ENCODE measurements at places on chromosomes 1 and 21. TPM values are rescaled to one million over a fixed set of nuclear protein-coding genes. Genes with fewer than 3 reads are reported as not detected.

ACKR1 gene
- total RNA-seq, result 10.3 TPM

DNA sequence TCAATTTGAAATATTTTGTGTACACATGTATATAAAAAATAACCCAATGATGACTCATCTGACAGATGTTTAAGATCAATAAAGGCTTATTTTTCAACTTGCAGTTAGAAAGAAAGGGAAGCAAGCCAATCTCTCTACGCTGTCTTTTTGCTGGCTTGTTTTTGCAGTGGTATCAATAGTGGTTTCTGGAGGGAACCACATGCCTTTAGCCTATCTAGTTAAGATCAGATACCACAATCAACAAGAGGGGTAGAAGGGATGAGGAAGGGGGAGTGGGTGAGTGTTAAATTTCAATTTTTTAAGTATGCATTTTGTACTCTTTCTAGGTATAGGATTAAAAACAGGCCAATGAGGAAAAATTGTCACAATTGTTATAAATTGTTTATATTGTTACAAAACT lies 276.2 kb downstream of the KCNH1 start:
- DNase-seq, result no peak

DNA sequence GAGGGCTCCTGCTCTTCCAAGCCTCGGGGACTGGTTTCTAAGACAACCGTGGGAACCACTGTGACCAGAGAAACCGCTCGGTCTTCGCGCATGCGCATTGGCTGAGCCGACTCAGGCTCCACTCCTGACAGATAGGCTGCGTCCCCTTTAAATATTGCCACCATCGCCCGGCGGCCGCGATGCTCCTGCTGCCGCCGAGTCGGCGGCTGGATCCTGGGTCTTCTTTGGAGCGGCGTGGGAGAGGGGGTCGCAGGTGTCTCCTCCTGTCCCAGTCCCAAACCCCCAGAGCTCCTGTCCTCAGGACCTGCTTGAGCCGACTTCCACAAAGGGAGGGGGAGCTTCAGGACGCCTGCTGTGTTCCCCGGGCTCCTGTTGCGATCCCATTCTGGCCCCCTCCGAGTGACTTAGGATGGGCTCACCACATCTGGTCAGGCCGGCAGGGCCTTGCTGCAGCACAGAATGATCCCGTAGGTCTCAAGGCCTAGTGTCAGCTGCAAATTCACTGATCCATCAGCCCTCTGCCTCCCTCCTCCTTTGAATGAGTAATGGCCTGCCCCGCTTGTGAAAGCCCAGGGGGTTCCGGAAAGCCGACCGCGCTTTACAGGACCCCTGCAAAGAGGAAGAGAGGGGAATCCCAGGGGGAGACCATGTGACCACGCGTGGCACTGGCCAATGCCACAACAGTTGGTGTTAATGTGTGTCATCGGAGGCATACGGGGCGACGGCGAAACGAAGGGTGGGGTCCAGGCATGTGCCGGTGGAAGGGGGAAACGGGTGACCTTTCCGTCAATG lies 683.2 kb upstream of the TPTE start:
- no peak for DNase-seq

CLDN17 gene
- total RNA-seq, result not detected

- DNase-seq, result no peak
Observed at GRCh38 chr21:41213021-41213420, 45.1 kb downstream of the BACE2 start.

PRR9 gene
- not detected for total RNA-seq

- peak; percentile 36 for DNase-seq
Observed at GRCh38 chr1:15154480-15155036, 1.0 kb downstream of the TMEM51 start.

DNA sequence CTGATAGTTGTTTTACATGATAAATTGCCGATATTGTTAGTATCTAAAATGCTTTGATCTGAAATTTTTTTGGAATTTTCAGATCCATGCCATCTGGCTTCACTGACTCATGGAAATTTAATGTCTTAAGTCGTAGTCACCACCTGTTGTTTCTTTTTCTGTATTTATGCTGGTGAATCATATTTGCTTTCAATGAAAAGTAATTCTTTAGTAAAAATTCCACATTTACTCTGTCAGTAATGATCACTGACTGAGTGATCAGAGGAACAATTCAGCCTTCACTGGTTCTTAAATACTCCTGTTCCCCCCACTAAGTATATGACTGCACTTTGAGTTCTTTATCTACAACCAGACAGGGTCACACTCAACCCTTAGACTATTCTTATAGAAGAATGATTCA lies 185.6 kb upstream of the NRIP1 start:
- DNase-seq, result no peak

NUDT17 gene
- total RNA-seq, result 14.0 TPM

DNA sequence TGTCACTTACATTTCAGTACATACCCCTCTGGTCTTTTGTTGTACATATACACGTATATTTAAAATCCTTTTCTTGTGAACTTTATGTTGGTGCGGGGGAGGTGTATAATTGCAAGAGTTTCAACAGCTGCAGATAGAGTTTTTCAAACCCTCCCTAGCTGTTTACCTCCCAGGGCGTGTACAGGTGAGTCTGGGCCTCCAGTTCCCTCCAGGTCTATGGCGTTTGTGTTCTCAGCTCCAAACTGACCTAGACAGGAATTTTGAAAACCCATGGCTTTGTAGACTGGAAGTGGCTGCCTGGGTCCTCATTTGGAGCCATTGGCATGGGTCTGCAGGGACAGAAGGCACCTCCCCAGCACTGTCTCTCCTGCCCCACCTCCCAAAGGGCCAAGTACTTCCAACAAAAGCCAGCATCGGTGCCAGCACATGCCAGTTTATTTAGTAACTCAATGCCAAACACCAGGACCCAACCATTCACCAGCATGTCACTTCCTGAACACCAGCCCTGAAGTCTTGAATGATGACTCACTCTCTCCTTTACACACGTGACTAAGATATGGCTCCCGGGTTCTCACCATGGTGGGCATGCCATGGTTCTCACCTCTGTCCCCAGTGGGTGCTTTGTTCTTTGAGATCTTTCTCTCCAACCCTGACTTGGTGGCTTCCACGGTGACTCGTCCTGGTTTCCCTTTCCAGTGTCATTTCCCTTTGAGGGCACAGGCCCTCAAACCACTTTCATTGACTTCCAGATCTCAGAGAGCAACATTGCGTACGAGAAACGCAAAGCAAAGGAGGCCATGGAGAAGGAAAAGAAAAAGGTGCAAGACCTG lies 57.3 kb upstream of the EFHD2 start:
- no peak for DNase-seq

INKA2 gene
- 17.7 TPM for total RNA-seq

OR2AK2 gene
- not detected for total RNA-seq

DNA sequence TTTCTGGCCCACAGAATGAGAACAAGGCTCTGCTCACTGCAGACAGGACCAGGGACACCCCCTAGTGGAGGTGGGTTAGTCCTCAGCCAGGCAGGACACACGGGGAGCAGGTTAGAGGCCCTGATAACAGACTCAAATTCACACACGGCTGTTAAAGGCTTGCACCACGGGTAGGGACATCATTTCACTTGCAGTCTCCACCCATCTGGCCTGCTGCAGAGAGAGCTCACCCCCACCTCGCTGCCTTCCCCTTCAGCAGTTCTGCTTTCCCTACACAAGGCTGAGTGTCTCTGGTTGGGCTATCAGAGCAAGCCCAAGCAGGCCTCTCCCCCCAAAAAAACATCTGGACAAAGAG lies 20.6 kb downstream of the MEF2D start:
- DNase-seq, result no peak

GRCh38 chr1:3125078-3125477 lies 56.1 kb downstream of the PRDM16 start:
- DNase-seq, result no peak

PADI1 gene
- 10.3 TPM for total RNA-seq

- no peak for DNase-seq
Observed at GRCh38 chr1:49448200-49448599, 575.6 kb downstream of the AGBL4 start.

DNA sequence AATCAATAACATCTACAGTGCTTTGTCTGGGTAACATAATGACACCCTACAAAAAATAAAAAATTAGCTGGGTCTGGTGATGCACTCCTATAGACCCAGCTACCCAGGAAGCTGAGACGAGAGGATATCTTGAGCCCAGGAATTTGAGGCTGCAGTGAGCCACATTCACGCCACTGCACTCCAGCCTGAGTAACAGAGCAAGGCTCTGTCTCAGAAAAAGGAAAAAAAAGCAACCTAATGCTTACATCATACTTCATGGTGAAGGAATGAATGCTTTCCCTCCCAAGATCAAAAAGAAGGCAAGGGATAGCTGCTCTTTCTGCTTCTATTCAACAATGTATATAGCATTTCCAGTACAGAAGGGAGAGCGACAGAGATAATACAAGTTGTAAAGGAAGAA lies 24.2 kb upstream of the CTTNBP2NL start:
- no peak for DNase-seq

GRCh38 chr1:1290238-1290731 lies 10.0 kb downstream of the SCNN1D start:
- DNase-seq, result no peak

- DNase-seq, result peak; percentile 12
Observed at GRCh38 chr21:33059380-33059841, 10.5 kb upstream of the OLIG1 start.

- DNase-seq, result peak; percentile 71
Observed at GRCh38 chr1:165496501-165496900, 47.3 kb upstream of the LRRC52 start.

DNA sequence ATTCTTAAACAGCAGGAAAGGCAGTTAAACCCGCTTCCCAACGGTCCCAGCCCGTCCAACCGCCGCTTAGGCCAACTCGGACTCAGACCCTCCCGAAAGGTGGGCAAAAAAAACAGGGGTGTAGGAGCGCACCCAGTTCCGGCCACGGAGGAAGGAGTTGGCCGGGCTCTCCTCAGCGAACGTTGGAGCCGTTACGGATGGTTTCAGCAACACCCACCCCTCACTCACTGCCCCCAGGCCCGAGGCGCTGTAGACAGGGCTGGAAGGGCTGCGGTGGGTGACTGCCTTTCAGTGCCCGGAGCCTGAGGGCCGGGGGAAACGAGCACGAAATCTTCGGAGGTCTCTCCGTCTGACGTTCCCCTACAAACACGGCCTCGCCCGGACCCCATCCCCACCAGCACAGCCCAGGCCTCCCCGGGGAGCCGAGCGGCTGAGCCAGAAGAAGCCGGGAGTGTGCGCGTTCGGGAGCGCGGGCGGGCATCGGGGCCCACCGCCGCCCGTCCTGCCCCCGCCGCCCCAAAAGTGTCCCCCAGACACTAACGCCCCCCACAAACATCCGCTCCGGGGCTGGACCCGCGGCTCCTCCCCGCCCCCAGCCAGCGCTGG lies 1.3 kb downstream of the KDM5B start:
- DNase-seq, result peak; percentile 50

SELE gene
- total RNA-seq, result 9.9 TPM

- DNase-seq, result no peak
Observed at GRCh38 chr1:38153066-38153777, 106.6 kb upstream of the POU3F1 start.

ATP1A4 gene
- 0.62 TPM for total RNA-seq

GRCh38 chr1:11481019-11481418 lies 2.1 kb downstream of the DISP3 start:
- no peak for DNase-seq

MSH4 gene
- 0.51 TPM for total RNA-seq

DNA sequence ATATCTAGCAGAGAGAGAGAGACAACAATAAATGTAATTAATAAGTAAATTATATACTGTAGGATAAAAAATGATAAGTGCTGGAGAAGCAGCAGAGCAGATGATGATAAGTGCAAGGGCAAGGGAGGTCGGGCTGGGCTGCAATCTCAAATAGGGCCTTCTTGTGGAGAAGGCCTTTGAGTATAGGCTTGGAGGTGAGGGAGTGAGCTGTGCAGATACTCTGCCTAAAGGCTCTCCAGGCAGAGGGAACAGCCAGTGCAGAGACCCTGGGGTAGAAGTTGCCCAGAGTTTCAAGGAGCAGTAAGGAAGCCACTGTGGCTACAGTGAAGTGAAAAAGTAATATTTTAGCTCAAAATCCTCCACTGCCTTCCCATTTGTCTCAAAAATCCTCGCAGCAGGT lies 59.2 kb upstream of the HTR1D start:
- DNase-seq, result no peak
